ENCODE measurements at places on chromosomes 1 and 21.

DNA sequence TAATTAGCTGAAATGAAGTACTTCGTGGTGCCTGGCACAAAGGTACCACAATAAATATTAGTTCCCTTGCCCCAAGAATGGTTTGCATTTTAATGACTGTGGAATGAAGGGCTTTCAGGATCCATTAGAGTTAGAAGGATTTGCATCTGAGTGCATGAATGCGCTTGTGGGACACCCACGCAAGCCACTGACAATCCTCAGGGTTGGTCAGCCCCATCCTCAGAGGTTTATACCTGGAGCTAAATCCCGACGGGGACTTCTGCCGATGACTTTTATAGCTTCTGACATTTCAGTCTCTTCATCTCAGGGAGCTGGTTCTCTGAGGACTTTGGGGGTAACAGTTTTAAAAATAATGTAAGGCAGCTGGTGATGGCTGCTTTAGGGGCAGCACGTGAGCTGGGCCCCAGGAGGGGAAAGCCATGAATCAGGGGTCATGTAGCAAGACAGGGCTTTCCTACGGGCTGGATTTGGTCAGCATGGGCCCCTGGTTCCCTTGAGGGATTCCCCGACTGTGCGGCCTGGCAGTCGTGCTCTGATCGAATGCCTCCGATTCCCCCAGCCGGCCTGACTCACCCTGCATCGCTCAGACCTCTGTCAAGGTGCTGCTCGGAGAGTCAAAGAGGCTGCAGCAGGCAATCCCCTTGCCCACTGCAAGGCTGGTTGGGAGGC is 20.8 kb upstream of the IL10 start:
- peak; percentile 35 for DNase-seq

GRCh38 chr1:230113593-230114236 is 46.7 kb downstream of the GALNT2 start:
- peak; percentile 89 for DNase-seq

DNA sequence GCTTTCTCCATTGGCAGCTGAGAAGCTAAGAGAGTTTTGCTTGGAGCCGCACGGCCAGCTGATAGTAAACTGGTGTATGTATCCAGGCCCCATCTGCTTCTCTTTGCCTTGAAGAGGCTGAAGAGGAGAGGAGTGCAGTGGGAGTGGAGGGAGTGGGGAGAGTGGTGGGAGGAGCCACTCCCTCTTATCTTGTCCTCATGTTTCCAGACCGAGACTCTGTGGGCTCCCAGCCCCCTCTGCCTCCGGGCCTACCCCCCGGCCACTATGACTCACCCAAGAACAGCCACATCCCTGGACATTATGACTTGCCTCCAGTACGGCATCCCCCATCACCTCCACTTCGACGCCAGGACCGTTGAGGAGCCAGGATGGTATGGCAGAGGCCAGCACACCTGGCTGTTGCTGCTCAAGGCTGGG is 6.0 kb upstream of the LRRC71 start:
- DNase-seq = peak; percentile 81

GRCh38 chr1:210857705-210858104 is 276.2 kb downstream of the KCNH1 start:
- DNase-seq = no peak

GRCh38 chr1:87226341-87226760 is 102.3 kb upstream of the LMO4 start:
- DNase-seq = peak; percentile 99

- DNase-seq = no peak
Measured at GRCh38 chr1:232878086-232878485, 72.3 kb upstream of the NTPCR start.

GRCh38 chr21:33774551-33774950 is 132.2 kb downstream of the ITSN1 start:
- no peak for DNase-seq

GRCh38 chr21:41360072-41360821 is 1.6 kb upstream of the MX2 start:
- DNase-seq = peak; percentile 57

GRCh38 chr21:43362321-43362791 is 64.6 kb downstream of the SIK1 start:
- peak; percentile 80 for DNase-seq

DNA sequence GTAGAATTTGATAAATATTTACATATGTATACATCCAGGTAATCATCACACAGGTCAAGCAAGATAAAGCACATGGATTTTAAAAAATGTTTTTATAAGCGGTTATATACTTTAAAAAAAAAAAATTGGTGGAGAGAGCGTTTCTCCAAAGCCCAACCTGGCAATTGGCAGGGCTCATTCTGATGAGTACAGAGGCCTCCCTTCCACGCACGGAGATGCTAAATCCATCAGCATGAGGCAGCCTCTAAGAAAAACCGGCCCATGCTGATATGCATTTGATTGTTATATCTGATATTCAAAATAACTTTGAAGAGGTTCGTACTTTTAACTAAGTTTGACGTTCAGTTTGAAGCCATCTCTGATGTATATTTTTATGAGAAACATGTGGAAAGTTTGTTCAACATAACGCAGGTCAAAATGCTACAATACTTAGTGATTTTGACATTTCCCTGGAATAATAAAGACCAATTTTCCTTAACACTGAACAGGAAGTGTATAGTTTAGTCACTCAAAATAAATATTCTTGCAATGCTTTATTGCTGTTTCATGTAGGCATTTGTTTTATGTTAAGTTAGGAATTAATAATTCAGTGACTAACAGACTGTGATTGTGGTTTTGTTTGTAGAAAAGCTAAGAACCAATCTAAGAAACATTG is 151.7 kb downstream of the NR5A2 start:
- peak; percentile 62 for DNase-seq

GRCh38 chr1:51218570-51218969 is 17.5 kb upstream of the RNF11 start:
- DNase-seq = no peak

DNA sequence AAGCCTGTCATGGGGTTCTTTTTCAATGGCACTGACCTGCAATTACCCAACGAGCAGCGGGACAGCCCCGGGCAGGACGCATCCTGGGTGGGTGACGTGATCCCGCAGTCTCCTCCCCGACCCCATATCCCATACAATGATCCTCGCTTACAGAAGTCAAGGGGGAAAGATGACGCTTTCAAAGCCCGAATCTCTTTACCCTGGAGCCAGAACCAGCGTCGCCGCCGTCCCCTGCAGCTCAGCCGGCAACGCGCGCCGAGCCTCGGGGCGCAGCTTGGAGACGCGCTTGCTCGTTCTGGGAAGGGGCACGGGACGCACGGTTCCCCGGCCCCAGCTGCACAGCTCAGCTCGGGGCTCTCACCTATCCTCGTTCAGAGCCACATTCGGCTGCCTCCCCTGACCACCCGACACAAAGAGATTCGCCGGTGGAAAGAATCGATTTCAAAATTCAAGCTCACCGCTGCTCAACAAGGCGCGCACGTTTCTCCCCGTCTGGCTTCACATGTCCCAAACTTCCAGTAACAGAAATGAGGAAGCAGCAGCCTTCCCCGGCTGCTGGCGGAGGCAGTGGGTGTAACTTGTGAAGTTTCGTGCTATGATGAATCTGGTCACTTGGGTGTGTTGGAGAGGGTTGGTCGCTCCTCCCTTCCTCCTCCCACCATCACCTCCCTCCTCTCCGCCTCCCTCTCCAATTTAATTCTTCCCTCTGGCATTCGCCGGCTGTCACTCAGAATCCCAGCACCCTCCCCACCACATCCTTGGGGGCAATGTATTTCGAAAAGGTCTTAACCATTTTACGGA is at the start of gene TIAM1:
Gene TIAM1, minus strand, starts transcription at position 582 of the 801 bp plus-strand sequence. CDS start 77,289 bp downstream, outside the sequence.
- peak; percentile 75 for DNase-seq

DNA sequence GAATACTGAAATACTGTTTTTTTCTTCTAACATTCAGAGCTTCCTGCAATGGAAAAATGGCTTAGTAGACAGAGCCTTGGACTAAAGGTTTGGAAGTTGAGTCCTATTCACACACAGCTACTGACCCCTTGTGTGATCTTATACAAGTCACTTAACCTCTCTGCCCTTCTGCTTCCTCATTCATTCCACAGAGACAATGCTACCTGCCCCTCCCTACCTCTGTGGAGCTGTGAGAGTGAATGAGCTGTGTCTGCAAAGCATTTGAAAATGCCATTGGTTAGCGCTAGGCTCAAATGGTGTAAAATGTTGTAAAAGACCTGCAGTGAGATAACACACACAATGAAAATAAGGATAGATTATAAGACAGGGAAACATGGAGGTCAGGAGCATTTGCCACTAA is 214.4 kb downstream of the BARHL2 start:
- no peak for DNase-seq

DNA sequence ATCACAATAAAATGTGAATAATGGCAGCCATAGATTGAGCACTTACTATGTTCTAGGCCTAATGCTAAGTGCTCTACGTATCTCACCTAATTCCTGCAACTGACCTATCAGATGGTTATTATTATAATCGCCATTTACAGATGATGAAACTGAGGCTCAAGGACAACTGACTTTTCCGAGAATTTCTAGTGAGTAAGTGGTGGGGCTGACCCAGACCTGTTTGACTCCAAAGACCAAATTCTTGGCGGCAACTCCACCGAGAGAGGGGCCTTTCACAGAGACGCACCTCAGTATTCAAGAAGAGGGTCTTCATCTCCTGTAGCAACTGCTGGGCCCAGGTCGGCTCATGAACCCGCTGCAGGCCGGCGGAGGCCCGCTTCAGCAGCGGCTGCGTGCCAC is 573 bp downstream of the TMEM234 start:
- DNase-seq = no peak

- DNase-seq = no peak
Measured at GRCh38 chr1:34970829-34971228, 14.3 kb downstream of the TMEM35B start.

GRCh38 chr1:26536521-26536920 is 7.0 kb downstream of the RPS6KA1 start:
- DNase-seq = no peak

GRCh38 chr1:64581843-64582185 is 111.9 kb downstream of the CACHD1 start:
- DNase-seq = no peak

DNA sequence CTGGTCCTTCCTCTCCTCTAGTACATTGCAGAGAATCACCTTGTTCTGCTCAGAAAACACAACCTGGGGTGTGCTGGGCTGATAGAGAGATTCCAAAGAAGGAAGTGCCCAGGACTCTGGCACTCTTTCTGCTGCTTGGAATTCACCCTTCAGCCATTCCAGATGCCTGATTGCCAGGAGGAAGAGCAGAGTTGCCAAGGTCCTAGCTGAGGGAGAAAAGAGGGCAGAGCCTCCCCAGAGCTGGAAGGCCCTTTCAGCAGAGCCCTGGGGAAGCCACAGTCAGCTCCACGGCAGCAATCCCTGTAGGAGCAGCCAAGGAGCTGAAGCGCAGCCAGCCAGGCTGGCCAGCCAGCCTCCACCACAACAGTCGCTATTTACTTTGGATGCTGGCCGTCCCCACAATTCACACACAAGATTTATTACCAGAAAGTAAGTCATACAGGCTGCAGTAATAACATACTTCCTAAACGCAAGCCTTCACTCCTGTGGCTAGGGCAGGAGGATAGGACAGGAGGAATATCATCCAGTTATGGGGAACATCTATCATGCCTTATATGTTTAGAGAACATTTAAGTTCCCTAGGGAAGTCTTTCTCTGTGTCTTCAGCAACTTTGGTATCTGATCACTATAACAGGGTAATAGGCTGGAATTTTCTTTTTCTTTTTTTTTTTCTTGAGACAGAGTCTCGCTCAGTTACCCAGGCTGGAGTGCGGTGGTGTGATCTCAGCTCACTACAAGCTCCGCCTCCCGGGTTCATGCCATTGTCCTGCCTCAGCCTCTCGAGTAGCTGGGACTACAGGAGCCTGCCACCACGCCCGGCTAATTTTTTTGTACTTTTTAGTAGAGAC is 36.6 kb upstream of the SLC44A3 start:
- peak; percentile 99 for DNase-seq

DNA sequence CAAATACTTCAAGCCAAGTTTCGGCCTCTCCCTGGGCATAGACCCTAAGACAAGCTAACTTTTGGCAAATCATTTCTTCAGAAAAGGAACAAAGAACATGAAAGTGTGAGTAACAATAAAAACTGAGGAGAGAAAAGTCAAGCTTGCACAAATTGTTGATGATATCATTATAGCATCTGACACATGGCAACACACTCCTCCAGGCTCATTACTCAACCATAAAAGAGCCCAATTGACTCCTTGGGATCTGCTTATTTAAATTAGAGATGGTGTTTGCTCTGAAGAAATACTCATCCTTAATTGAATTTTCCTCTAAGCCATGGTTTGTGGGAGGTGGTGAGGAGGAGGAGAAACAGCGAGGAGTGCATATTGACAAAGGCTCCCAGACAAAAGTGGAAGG is 54.5 kb downstream of the TNFSF4 start:
- DNase-seq = no peak

- DNase-seq = no peak
Measured at GRCh38 chr1:150626150-150626549, 3.3 kb downstream of the ENSA start.

GRCh38 chr1:168199056-168199455 is 20.3 kb downstream of the TIPRL start:
- DNase-seq = no peak

DNA sequence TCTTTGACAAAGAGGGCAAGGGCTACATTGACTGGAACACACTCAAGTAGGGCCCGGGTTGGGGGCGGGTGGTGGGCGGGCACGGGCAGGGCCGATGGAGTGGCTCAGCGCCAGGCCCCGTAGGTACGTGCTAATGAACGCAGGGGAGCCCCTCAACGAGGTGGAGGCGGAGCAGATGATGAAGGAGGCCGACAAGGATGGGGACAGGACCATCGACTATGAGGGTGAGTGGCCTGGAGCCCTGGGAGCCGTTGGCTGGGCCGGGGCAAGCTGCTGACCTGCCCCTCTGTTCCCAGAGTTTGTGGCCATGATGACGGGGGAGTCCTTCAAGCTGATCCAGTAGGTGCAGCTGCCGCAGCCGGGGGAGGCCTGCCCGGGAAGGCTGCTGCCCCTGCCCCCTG is 1.8 kb downstream of the CALML6 start:
- DNase-seq = no peak

DNA sequence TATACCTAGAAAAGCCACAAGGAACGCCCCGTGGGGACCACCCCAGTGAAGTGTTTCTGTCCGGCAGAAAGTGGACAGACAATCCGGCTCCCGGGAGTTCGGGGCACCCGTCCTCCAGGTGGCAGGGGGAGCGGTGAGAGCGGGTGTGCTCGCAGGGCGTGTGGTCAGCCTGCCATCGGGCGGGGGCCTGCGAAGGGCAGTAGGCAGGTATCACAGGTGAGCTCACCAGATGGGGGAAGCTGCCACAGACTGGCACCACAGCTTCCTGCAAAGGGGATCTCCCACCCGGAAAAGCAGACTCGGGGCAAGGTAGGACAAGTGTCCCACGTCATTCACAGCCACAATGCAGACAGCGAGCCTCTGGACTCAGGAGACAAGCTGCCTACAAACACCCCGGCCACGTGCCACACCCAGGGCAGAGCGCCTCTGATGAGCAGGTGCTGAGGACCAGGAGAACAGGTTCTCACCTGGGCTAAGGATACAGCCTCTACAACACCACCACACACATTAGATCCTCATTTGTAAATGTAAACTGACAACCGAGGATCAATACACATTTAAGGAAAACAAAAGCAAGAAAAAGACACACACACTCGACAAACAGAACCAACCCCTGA is 36.4 kb downstream of the VPS26C start:
- no peak for DNase-seq

DNA sequence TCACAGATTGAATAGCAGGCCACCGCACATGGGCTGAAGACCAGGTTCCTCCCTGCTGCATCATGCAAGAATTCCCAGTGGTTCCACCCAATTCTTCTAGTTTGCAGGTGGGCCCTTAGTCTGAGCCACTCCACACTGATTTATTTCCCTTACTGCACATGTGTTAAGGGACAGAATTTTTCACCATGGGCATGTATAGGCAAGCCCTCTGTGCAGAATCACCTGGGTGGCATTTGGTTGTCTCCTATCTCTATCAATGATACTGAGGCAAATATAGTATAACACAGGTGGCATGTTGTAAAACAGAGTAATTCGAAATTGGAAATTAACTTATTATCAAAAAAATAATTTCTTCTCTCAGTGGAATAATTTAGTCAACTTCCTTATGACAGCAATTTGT is 1892.4 kb downstream of the NCAM2 start:
- DNase-seq = no peak
